GM13976 (cell line): ENCODE measurements at places on chromosomes 7 and 10.

DNA sequence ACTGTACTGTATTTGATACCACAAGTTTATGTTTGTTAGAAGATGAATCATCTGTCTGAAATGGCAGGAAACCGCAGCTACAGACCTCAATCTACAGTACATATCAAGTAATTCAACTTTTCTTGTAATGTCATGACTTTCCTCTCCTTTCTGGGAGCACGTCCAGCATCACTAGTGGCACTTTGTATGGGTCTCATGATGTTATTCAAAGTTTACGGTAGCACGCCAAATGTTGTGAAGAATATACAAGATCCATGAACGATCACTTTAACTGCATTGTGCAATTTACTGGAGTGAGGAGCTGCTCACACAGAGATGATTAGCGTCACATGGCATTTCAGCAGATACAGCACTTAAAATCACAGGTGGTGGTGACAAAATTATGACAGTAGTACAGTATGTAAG, 257.8 kb upstream of the GNAI1 start:
- DNase-seq: no peak

GRCh38 chr10:109695988-109696387, 227.3 kb downstream of the XPNPEP1 start:
- no peak for DNase-seq

DNA sequence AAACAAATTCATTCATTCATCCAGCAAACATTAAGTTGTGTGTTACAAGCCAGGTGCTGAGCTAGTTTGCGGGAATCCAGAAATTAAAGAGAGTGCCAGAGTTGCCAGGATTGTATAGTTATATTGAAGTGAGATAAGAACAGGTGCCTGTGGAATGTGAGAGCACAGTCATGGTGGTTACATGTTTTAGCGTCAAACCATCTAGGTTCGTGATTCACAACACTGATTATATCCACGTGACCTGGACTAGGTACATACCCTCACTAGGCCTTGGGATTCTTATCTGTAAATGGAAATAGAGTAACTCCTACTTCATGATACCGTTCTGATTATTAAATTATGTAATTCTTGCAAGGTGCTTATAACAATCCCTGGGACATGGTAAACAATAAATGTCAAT, 24.5 kb upstream of the CDK1 start:
- no peak for DNase-seq

DNA sequence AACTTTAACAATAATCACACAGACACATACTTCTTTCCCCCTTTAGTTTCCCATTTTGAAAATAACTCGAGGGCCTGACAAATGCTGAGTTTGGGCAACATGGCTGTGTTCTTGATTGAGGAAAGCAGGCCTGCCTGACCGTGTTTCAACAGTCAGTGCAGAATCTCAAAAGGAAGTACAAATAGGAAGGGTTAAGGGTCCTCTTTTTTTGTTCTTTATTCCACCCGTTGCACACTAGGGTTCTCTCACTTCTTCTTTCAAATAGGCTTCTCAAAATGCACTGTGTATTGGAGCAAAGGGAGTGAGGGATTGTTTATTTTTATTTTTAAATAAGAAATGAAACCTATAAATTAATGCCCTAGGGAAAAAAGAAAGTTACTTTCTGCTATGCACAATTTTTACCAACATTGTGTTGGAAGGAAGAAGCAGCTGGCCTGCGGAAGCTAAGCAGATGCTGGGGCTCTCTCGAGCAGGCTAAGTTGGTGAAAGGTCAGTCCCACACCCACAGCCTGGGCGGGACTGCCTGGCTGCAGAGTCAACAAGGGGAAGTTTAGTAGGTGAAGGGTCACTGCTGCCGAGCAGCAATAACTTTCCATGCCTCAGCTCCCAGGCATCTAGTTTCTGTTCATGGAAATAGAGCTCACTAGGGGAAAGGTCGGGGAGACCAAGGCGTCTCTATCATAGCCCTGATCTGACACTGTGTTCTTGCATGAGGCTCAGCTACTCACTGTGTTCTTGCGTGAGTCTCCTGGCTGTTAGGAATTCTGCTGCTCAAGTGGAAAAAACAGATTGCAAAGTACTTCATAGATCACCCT, 12.2 kb upstream of the PDK4 start:
- peak; percentile 68 for DNase-seq

GRCh38 chr10:113735913-113736312, 15.6 kb upstream of the PLEKHS1 start:
- no peak for DNase-seq
